Left ventricle myocardium superior (tissue), 1 donor: ENCODE measurements at places on chromosomes 5 and 9.

DNA sequence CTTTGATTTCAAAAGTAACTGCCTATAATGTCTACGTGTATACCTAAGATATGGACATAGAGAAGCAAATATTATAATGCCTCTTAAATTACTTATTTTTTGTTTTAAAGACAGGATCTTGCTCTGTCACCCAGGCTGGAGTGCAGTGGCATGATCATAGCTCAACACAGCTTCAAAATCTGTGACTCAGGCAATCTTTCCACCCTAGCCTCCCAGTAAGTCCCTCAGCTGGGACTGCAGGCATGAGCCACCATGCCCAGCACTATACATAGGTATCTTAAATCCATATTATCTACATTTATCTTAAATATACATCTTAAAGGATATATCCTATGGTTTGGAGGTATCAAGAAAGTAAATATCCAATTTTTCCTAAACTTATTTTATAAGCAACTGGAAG, 261.2 kb downstream of the ARL15 start:
- DNase-seq, result no peak

GRCh38 chr9:111360881-111361280, 30.9 kb upstream of the OR2K2 start:
- DNase-seq, result no peak

DNA sequence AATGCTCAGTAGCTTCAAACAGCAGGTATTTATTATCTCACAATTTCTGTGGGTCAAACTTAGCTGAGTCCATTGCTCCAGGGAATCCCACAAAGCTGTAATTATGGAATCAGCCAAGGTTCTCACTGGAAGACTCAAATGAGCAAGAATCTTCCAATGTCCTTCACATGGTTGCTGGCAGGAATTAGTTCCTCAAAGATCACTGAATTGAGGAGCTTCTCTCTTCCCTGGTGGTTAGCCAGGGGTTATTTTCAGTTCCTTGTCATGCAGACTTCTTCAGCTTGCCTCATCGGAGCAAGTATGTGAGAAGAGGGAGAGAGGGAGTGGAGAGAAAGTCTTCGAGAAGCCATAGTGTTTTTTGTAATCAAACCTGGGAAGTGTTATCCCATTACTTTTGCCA, 2331.9 kb downstream of the MAT2B start:
- DNase-seq, result no peak

DNA sequence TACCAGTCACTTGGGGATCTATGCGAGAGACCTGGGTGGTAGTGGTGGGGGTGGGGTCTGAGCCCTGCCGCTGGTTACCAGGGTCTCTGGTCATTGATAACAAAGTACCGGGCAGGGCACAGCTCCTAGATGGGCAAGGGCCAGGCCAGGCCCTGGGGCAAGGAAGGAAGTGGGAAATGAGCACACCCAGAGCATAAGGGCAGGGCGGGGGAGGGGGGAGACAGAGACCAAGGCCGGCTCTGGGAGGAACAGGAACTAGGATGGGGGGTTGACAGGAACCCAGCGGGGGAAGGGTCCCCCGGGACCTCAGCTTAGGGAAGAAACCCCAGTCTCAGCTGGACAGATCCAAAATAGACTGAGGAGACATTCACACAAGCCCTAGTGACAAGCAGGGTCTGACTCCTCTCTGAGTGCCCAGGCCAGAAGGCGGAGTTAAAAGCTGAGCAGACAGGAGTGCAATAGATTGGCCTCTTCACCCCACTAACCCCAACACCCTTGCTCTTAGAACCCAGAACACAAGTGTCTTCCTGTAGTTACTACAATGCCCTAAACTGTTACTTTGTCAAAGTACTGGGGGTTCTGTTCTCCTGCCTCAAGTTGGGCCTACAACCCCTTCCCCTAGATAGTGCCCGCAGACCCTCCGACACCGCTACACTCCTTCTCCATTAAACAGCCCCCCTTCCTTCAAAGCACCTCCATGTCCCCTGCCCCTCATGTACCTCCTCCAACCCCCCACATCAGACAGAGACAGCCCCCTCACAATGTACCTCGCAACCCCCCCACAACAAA, 628 bp downstream of the ATOSB start:
- DNase-seq, result peak; percentile 79

- DNase-seq, result no peak
Measured at GRCh38 chr9:117030254-117030768, 343.2 kb downstream of the TRIM32 start.

GRCh38 chr5:88663793-88664216, 219.2 kb downstream of the MEF2C start:
- DNase-seq, result no peak

DNA sequence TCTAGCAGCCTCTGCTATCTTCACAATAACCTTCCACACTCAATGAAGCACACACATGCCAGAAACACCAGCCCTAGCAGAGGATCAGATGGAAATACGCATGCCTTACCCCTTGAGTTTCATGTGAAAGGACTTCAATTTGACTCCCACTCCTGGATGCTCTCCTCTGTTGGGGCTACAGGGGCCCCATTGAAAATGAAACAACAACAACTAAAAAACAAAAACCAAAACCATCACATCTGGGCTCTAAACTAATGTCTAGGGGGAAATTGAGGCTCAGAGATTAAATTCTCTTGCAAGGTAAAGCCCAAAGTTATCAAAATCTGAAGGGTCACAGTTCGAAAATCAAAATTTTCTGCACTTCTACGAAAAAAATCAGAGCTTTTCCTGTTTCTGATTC, 7.9 kb upstream of the RFESD start:
- no peak for DNase-seq

DNA sequence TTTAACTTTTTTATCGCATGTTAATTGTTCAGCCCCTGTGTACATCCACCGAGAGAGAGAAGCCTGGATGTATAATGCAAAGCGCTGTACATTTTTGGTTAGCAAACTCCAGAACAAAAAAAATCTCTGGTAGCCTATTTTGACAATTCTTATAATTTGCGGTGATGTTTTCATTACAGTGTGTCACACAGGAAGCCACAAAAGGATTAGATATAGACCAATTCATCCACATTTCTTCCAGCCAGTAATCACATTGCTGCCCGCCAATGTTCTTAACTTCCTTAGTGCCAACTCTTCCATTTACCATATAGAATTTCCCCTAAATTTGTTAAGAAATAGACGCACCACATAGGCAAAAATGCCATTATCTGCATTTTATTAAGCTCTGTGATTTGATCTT, 435.6 kb downstream of the EFNA5 start:
- DNase-seq, result no peak

DNA sequence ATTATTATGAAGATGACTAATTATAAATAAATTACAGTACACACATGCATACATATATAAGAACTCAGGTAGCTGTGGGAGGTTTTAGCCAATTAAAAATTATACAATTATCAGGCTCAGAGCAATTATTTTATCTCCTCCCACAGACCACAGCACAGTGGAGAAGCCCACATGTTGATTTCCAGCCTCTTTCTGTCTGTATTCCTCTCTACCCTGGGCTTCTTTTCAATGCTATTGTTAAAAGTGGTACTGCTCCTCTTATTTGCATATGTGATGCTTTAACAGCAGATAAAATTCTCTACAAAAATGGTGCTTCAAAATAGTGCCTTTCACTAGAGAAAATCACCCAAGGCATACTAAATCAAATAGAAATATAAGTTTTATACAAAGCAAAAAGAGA, 218.7 kb downstream of the NFIB start:
- no peak for DNase-seq

GRCh38 chr9:90508940-90509339, 133.7 kb downstream of the DIRAS2 start:
- no peak for DNase-seq

DNA sequence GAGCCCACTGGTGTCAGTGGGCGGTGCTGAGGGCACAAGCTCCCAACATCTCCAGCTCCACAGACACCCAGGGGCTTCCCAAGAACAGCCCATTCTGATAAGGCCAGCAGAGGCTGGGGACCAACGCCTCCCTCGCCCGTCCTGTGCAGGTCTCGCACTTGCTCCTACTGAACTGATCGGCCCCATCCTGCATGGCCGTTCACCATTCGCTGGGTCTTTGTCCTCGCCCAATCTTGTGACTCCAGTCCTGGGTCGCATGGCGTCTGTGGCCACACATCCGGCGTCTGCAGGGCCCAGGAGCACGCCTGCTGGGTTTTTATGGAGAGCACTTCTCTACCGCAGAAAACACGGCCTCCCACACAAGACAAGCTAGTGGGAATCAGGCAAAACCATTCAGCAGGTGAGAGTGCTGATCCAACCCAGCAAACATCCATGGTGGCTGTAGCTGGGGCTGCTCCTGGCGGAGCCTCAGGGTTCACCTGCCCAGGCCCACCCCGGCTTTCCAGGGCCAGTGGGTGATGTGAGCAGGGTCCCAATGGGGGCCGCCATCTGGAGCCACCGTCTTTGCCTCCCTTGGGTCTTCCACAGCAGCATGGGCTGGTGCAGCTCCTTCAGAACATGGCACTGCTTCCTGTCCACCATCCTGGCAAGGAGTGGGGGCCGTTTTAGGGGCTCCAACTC, 7.4 kb downstream of the LRRC14B start:
- no peak for DNase-seq

- no peak for DNase-seq
Measured at GRCh38 chr9:87370049-87370685, 127.5 kb upstream of the DAPK1 start.

- no peak for DNase-seq
Measured at GRCh38 chr5:98679963-98680362, 93.5 kb upstream of the RGMB start.

GRCh38 chr5:1007681-1008450, 736 bp upstream of the NKD2 start:
- DNase-seq, result peak; percentile 44

- DNase-seq, result no peak
Measured at GRCh38 chr5:39394946-39395345, 29.8 kb downstream of the DAB2 start.

DNA sequence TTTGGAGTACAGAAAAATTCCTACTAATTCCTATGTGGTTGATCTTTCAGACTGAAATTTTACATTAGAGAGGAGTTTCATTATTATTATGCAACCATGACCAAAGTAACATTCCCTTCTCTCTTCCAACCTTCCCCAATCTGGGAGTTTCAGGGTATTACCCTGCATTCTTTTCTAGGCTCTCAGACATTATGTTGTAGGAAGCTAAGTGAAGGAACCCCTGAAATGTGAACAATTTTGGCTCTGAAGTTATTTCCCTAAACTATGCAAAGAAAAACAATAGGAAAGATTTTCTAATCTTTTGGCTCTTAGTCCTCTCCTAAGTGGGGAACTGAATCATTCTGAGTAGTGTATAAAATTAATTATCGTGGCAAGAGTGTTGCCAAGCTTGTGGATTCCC, 63.3 kb upstream of the ZFAND5 start:
- DNase-seq, result no peak

GRCh38 chr5:41883936-41884335, 13.7 kb upstream of the OXCT1 start:
- DNase-seq, result no peak
